Left ventricle myocardium superior (tissue), 1 donor: ENCODE measurements at places on chromosomes 4 and X.

GRCh38 chr4:151197247-151197646, 79.7 kb upstream of the PRSS48 start:
- no peak for DNase-seq

DNA sequence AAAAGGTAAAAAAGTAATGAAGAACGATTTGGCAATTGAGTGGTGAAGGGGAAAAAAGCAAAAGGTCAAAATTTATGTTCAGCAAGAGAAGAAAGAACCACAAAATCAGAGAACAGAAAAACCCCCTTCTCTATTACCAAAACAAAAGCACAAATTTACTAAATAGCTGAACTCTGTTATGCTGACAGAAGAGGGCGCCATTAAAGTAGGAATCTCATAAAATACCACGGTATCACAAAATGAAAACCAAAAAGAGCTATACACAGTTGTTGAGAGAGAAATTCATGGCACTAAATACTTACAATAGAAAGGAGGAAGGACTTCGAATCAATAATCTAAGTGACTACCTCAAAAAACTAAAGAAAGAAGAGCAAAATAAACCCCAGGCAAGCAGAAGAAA, 69.6 kb upstream of the CXorf66 start:
- DNase-seq: no peak

DNA sequence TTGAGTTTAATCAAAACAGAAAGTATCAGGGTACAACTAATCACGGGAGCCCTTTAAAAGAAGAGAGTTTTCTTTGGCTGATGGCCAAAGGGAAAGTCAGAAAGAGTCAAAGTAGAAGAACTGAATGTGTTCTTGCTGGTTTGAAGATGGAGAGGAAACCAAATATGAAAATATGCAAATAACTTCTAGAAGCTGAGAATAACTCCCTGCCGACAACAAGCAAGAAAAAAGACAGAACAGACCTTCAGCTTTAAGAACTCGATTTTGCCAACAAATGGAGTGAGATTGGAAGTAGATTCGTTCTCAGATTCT, 903.8 kb downstream of the STIM2 start:
- DNase-seq: no peak

GRCh38 chr4:25860586-25861279, 2.1 kb downstream of the SEL1L3 start:
- DNase-seq: no peak

DNA sequence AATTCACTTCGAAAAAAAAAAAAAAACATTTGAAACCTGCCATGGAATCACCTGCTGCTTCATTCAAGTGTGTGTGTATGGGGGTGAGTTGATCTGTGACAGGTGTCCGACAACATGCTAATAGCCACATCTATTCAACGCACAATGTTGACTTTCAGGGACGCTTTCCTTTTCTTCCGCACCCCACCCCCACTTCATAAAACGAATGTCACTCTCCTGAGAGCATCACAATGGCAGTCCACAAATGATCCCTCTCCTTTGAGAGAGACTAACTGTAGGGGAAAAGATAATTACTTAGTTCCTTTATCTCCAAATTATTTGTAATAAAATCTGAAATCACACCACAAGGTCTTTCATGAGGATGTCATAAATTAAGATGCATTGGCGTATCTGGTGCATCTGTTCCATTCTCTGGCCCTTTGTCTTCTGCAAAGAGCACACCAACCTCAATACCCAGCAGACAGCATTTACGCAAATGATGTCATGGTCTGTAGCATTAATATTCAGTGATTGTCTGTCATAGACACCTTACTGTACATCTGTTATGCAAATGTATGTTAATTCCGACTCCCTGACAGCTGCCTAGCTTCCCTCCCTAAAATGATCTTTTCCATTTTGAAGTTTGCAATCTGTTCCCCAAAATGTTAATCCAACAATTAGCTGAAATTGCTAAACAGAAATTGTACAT, 640.0 kb upstream of the BOD1L1 start:
- DNase-seq: no peak

- DNase-seq: peak; percentile 88
These were observed 4.9 kb upstream of the ARAF start for GRCh38 chrX:47556045-47556623.

GRCh38 chr4:38133711-38134480, 173.7 kb downstream of the PTTG2 start:
- DNase-seq: no peak

DNA sequence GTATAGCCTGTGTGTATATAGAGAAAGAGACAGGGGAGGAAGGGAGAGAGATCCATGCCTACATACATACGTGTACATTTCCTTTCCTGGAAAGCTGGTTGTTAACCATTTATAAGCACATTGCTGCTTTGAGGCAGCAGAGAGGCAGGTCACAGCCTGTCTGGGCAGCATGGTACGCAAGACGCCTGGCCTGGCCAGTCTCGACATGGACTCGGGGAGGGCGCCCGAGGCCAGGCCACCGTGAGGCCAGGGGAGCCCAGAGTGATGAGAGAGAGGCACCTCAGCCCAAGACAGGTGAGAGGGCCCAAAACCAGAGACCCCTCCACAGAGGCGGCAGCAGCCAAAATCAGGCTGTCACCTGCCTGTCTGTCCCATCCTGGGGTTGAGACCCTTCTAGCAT, 3.9 kb downstream of the TREX2 start:
- DNase-seq: no peak

DNA sequence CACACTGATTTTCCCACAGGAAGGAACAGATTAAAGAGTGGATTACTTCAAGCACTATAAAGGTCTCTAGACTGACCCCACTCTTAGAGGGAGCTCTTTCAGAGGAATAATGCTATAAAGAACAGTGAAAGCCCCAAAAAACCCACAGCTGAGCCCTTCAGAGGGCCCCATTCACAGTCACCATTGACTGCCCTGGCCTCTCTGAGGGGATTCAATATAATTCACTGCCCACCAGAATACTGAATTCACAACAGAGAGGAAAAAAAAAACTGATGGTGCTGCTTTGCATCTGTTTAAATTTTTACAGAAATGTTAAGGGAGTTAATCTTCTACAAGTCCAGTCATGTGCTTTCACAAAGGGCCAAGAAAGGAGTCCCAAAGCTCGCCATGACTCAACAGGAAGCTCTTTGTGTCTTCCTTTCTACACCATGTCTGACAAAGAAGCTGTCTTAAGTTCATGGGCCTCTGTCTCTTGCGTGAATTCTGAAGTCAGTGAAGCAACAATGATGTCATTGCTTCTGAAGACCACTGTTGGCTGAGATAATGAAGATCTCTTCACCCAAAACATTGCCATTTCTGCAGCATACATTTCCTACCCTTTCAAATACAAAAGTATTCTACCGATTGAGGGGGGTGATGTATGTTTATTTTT, 174.9 kb downstream of the ADAMTS3 start:
- no peak for DNase-seq

DNA sequence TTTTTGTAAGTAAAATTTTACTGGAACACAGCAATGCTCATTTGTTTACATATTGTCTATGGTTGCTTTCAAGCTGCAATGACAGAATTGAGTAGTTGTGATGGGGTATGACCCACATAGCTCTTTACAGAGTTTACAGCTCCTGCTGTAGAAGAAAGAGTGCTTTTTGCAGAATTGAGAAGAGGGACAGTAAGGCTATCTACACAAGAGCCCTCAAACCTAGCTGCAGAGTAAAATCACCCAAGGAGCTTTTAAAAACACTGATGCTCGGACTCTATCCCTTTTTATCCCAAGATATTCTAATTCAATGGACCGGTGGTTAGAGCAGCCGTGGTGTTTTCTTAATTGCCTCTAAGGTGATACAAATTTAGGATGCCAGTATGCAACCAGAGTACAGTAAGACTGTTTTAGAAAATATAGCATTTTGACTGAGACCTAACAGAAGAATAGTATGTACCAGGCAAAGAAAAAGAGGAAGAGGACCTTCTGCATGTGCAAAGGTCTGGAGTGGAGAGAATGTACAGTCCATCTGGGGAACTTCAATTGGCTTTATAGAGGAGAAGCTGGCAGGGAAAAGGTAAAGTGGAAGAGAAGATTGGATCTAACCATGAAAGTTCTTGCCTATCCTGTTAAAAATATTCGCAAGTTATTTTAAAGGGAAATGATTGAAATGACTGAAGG, 663.6 kb upstream of the CPEB2 start:
- no peak for DNase-seq
